ENCODE measurements at places on chromosomes 13 and 19. TPM values are rescaled to one million over a fixed set of nuclear protein-coding genes. Genes with fewer than 3 reads are reported as not detected.

- DNase-seq = no peak
Measured at GRCh38 chr19:39196320-39196719, 444 bp upstream of the NCCRP1 start.

DNA sequence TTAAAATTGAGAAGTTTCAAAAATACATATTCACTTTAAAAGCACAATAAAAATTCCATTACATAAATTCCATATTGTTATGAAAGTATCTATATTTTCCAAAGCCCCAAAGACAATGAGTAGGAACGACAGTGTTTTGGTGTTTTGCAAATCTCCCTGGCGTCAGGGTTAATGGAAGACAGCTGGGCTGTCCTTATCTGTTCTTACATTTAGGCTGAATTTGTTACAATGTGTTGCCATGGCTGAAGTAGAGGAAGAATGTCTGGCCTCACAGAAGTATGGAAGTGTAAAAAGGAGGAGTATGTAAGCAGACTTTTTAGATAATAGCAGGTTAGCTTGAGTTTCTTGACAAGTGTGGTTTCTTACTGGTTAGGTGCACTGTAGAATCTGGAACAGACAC is 124.4 kb upstream of the SPATA13 start:
- DNase-seq = no peak

GRCh38 chr13:99648066-99648665 is 146.9 kb downstream of the TM9SF2 start:
- DNase-seq = no peak

DNA sequence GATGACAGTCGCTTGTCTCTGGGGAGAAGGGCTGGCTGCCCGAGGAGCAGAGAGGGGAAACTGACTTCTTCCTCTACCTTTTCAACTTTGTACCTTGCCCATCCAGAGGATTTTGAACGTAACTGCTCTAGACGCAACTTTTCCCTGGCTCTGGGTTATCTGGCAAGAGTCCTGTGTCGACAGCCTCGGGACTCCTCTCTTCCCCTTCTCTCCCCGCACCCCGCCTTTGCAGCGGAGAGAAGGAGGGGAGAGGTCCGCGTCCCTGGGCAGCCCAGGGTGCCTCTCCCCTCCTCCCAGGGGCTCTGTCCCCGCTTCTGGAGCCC is 574 bp downstream of the SH3GL1 start:
- DNase-seq = no peak

DNA sequence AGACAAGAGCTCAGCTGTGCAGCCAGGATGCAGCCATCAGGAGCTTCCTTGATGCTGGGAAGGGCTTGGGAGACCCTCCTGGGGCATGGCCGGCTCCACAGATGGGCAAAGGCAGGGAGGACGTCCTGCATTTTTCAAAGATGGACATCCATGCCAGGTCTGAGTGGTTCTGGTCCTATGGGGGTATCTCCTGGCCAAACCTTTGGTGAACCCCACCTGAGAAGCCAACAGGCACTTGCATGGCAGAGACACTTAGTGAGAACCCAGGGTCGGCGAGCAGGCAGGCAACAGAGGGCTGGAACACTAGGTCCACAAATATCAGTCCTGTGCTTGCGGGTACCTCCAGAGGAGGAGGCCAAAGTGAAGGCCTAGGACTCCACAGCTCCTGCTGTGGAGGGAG is 70.0 kb downstream of the KCTD15 start:
- DNase-seq = no peak

GRCh38 chr13:39419068-39419467 is 183.9 kb downstream of the LHFPL6 start:
- DNase-seq = no peak

- DNase-seq = peak; percentile 99
Measured at GRCh38 chr19:56121180-56122167, at the start of gene ZNF787. Gene ZNF787, minus strand, starts transcription at chr19:56121295. Its CDS starts 18,078 bp downstream, at chr19:56103217.

PDX1 gene
- not detected for total RNA-seq

MYDGF gene
- total RNA-seq = 27.0 TPM

GRIN2D gene
- 0.17 TPM for total RNA-seq

PRRG2 gene
- total RNA-seq = 1.3 TPM

Measured in left ventricle myocardium superior (tissue), 1 donor.